Endothelial cell of umbilical vein (primary cell): ENCODE measurements at places on chromosomes 11 and 22. TPM values are rescaled to one million over a fixed set of nuclear protein-coding genes. Genes with fewer than 3 reads are reported as not detected.

C11orf87 gene
- not detected in 2 replicates for total RNA-seq

MMP12 gene
- total RNA-seq = not detected in 2 replicates

KRTAP5-10 gene
- total RNA-seq = not detected in 2 replicates

MIAT gene
- 0.53 and 0.80 TPM in 2 replicates for total RNA-seq

CCDC89 gene
- total RNA-seq = 0.23 TPM in 1 of 2 replicates, not detected in the other
